ENCODE measurements at places on chromosomes 5 and 9. TPM values are rescaled to one million over a fixed set of nuclear protein-coding genes. Genes with fewer than 3 reads are reported as not detected.

PPP2R2B gene
- 2.6 TPM for total RNA-seq

TEX53 gene
- total RNA-seq, result not detected

PNPLA7 gene
- total RNA-seq, result 16.5 TPM

PLAC8L1 gene
- total RNA-seq, result not detected

ENC1 gene
- total RNA-seq, result 36.0 TPM

SMIM3 gene
- 9.5 TPM for total RNA-seq

IL5 gene
- total RNA-seq, result not detected
